ENCODE measurements at places on chromosomes 12 and 14.

DNA sequence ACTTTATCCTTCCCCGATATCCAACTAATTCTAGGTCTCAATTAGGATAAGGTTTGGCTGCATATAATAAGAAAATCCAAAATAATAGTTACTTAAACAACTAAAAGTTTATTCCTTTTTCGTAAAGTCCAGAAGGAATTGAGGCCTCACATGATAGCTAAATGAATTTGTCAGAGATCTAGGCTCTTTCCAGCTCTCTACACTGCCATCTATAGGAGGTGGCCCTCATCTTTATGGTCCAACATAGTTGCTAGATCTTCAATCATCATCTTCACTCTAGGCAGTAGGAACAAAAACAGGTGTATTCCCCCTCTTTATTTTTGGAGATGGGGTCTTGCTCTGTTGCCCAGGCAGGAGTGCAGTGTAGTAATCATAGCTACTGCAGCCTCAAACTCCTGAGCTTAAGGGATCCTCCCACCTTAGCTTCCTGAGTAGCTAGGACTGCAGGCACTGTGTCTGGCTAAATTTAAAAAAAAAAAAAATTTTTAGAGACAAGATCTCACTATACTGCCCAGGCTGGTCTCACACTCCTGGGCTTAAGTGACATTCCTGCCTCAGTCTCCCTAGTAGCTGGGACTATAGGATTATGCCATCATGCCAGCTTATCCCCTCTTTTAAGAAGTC is 46.5 kb upstream of the SAV1 start:
- no peak for DNase-seq

GRCh38 chr12:108559007-108559655 is 1.8 kb downstream of the SART3 start:
- no peak for DNase-seq

- DNase-seq: no peak
Observed at GRCh38 chr14:96267336-96267735, 11.3 kb downstream of the BDKRB1 start.

GRCh38 chr12:73514672-73515071 is 1023.0 kb upstream of the ATXN7L3B start:
- no peak for DNase-seq

DNA sequence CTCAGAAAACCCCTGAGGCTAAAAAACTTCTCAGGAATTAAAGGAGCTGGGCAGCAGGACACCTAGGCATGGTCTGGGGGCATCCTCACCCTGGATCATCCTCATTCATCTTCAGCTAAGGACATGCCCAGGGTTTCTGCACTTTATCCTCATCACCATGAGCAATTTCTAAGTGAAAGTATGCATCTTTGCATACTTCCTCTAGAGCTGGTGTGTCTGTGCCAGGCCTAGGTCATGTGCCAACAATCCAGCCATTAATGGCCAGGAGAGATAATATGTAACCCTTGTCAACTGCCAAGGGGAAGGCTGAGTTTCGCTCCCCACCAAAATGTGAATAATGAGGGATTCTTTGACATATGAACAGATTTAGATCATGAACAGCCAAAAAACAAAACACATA is 160.5 kb downstream of the KITLG start:
- DNase-seq: no peak

DNA sequence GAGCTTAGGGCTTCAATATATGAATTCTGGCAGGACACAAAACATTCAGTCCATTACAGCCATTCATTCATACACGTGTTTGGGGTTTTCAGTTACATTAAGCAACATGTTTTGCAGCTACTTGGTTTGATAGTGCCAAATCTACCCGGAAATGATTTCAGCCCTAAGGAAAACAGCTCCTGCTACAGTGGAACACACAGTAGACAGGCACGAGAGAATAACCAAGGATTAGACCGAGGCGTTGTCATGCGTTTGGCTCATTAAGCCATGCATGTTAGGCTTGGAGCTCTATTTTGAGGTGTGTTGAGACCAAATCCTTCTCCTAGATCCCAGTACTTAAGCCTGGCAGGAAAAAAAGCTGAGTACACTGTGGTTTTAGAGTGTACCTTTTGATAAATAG is 177.4 kb downstream of the PRKCH start:
- DNase-seq: peak; percentile 89

DNA sequence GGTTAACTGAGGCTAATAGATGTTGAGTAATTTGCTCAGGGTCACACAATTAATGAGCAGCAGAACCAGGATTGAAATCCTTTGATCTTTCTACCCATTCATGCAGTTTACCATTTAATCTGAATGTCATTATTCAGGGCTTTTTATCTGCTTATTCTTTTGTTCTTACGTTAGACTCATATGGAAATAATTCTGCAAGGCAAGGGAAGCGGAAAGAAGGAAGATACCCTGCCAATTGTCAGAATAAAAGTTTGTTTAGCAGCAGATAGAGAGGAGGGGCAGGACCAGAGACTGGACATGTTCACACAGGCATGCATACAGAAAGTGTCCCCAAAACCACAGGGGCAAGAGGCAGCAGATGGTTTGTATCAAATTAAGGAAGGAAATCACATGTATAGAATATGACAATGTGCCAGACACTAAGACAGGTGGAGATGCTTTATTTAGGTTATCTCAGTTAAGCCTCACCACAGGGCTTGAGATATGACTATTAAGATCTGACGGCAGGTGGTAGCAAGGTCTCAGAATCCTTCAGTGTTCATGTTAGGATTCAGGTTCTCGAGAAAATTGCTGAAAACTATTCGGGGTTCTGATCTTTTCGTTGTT is 29.8 kb downstream of the BRMS1L start:
- DNase-seq: no peak

GRCh38 chr14:63752449-63753169 is 24.7 kb upstream of the SGPP1 start:
- DNase-seq: no peak

- DNase-seq: no peak
Observed at GRCh38 chr14:74350928-74351323, 2.7 kb downstream of the VRTN start.

GRCh38 chr12:112165624-112166023 is 40.3 kb downstream of the TRAFD1 start:
- no peak for DNase-seq

DNA sequence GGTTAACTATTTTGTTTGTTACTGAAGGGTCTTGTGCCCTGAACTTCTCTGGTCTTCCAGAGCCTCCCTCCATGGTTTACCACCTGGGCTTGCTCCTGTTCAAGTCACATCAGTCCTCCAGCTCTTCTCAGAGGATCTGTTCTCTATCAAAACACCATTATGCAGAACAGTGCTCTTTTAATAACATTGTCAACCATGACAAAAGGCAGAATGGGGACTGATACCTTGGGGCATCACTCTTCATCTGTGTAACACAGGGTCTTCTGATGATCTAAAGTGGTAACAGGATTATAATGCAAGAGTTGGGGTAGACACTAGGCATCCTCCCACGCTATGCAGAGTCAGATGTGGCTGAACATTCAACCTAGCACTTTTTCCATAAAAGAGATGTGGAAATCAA is 38.4 kb downstream of the ESR2 start:
- no peak for DNase-seq

DNA sequence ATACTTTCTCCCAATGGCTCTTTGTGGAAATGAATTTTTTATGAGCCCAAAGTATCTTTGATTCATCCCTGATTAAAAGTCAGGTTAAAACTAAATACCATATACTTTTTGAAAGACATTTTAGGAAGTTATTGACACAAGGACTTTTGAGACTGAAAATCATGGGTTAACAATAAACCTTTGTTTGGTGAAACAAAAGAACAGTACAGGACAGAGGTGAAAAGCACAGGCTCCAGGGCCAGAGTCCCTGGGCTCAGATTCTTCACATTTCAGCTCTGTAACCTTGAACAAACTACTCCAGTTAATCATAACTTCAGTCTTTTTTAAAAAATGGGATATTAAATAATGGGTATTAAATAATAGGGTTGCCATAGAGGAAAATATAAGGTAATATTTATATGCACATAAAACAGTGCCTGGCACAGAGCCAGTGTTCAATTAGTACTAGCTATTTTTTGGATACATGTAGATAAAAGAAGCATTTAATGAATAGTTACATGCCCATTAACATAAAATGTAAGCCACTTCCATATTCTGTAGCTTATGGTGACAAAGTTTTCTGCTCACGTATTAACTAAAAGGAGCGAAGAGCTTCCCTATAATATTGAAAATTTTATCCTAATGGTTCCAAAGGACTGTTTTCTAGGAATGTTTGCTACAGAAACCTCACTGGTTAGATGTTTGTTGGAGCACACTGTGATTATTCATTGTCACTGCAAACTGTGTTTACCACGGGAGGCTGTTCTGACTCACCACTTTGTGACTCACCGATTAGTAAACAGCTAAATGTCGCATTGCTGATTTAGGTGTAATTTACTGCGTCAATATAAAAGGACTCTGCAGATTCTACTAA is 255.4 kb downstream of the DAD1 start:
- no peak for DNase-seq

DNA sequence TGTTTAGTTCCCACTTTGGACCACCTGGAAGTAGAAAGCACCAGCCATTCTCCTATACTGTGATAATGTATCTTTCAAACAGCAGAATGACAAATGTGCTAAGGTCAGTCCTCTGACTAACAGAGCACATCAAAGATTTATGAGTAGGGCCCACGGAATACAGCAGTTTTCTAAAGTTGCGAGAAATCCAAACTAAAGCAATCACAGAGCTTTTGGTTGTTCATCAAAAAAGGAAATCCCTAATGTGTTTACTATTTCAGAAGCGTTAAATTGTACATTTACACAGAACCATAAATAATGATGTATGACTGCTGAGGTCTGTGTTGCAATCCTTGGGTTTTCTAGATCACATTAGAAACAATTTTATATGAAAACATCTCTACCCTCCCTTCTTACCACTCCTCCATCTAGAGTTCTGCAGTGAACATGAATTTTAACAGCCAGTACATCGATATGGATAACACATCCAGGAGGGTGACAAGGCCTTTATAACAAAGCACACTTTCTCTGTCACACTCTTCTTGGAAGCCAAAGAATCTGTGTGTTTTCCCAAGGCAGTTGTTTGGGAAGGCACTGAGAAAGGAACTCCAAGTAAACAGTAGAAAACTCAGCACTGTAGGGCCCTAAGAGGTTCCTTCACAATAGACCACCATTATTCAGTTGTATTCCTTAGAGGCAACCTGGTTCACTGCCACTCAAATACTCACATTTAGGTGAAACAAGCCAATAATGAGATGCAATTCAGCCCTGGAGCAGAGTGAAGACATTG is 7.3 kb downstream of the KITLG start:
- DNase-seq: no peak

DNA sequence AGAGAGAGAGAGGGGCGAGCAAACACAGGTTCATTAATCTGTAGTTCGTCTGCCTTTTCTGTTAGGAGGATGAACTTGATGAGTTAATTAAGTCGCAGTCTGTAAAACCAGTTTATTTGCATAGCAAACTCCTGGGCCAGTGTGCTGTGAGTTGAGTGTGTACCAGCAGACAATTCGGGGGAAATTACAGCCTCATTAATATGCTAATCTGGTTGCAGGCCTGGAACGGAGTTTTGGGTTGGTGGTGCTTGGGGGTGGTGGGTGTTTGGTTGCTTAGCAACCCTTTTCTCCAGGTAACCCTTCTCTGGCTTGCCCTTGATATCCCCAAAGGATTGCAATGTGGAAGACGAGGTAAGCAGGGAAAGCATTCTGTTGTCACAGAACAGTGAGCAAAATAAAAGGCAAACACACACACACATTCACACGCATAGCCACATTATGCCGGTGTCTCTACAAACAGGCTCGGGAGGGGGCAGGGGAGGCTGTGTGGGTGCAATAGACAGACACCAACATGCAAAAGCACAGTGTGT is 29.2 kb upstream of the LHX5 start:
- no peak for DNase-seq
